ENCODE measurements at places on chromosomes 2 and 18.

- no peak for DNase-seq
These were observed 93.8 kb upstream of the PHLPP1 start for GRCh38 chr18:62621546-62621945.

GRCh38 chr2:238505892-238506280 lies 79.2 kb downstream of the ASB1 start:
- no peak for DNase-seq

GRCh38 chr2:154952346-154952980 lies 254.0 kb downstream of the KCNJ3 start:
- DNase-seq: no peak

DNA sequence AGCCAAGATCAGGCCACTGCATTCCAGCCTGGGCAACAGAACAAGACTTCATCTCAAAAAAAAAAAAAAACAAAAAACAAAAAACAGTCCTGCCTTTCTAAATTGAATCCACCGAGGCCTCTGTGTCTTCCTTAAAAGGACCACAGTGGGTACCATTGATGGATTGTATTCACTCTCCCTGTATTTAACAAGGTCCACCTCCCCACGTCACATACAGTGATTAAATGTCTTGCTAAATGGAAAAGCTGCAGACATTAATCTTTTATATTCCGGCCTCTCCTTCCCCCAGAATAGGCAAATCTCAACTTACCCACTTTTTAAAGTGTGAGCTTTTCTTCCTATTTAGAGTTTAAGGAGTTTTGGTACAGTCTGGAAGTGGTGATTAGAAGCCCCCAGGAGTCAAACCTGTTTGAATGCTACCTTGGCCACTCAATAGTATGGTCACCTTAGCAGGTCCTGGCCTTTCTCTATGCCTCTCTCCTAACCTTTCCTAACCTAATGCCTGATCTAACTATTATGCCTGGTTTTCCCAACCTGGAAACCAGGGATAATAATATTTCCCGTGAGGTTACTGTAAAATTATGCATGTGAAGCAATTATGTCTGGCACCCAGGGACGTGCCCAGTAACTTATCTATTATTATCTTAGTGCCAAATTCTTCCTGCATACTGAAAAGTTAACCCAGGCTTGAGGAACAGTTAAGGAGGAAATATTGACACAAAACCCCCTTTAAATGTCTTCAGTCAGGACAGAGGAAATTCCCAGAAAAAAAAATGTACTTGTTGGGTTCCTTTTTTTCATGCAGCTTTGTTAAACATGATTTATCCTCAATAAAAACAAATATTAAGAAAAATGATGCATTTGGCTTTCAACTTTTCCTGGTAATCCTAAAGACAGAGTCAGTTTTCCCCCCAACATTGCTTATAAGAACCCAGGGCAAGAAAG lies 3.1 kb downstream of the NFE2L2 start:
- no peak for DNase-seq

GRCh38 chr2:226835420-226835795 lies 446 bp upstream of the RHBDD1 start:
- no peak for DNase-seq

- no peak for DNase-seq
These were observed 79.5 kb upstream of the YWHAQ start for GRCh38 chr2:9710311-9710710.

- DNase-seq: no peak
These were observed 2.0 kb upstream of the CD28 start for GRCh38 chr2:203704430-203704829.

- no peak for DNase-seq
These were observed 824.0 kb upstream of the FSHR start for GRCh38 chr2:49978341-49978740.

DNA sequence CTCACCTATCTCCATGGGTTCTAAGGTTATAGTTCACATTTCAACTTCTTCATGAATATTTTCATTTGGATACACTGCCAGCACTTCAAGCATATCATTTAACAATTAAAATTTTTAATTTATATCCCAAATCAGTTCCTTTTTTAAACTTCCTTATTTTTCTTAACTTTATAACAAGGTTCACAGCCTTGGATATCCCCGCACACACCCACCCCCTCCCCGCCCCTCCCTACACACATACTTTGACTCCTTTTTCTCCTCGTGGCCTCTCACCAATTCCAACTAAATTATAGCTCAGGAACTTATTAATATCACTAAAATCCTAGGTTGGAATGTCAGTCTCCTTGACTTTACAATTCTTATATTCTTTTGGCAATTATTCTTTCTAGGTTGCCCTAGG lies 163.6 kb upstream of the SETBP1 start:
- no peak for DNase-seq

GRCh38 chr2:39241588-39241987 lies 2.2 kb downstream of the CDKL4 start:
- no peak for DNase-seq

- DNase-seq: no peak
These were observed 73.7 kb downstream of the RBMS1 start for GRCh38 chr2:160419776-160420505.

- no peak for DNase-seq
These were observed 77.7 kb downstream of the THADA start for GRCh38 chr2:43518181-43518580.

GRCh38 chr2:175585496-175585895 lies 404.0 kb upstream of the ATP5MC3 start:
- DNase-seq: no peak

DNA sequence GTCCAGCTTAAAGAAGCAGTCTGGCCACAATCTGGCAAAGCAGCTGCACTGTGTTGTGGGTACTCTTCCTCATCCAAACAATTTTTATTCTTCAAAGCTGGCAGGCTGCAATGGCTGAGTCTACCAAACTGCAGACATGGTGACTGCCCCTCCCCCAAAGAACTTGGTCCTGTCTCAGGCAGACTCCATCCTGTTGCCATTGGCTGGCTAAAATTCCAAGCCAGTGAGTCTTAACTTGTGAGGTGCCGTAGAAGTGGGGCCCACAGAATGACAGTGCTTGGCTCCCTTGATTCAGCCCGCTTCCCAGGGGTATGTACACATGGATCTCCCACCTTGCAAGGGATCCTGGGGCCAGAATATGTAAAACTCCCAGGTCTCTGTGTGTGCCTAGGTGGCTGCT lies 14.5 kb upstream of the NXPH2 start:
- DNase-seq: no peak

- DNase-seq: no peak
These were observed 70.8 kb upstream of the NOSTRIN start for GRCh38 chr2:168731616-168732015.

- peak; percentile 36 for DNase-seq
These were observed 36.4 kb upstream of the HAAO start for GRCh38 chr2:42828487-42829425.

DNA sequence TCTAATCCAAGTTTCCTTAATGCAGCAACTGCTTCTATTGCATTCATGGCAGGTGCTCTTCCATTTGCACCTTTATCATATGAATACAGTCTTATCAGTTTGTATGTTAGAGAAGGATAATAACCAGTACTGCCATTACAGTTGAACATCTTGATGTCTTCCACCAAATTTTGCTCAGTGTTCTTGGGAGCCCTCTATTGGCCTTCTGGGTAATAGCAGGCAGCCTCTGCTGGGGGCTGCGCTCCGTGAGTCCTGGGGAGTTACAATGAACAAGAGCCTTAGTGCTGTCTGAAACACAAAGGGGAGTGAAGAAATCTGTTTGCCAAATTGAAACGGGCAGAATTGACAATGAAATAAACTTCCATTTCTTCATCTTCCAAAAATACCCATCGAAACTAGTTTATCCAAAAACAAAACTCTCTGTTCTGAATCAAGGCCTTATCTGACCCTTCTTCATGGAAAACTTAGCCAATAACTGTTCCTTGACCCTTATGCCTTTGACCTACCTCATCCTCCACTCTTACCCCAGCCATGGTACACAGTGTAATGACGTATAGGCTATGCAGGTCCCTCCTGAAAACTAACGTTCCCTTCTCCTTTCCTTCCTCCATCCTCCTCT lies 79.9 kb downstream of the ALK start:
- DNase-seq: no peak

DNA sequence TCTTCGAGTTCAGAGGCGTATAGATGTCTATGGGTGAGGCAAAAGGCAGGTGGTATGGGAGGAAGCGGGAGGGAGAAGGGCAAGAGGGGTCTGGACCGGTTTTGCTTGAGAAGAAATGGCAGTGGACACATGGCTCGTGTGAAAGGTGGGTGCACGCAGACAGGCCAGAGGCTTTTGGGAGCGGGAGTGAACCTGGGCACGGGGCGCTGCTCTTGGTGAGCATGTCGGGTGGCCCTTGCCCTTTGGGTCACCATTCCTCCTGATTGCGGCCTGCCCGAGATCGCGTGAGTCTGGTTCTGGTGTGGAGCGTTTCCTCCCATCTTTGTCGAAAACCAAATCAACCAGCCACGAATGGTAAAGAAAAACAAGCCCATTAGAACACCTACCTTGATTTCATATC lies 12.6 kb downstream of the LDLRAD4 start:
- DNase-seq: no peak

GRCh38 chr2:109563980-109564550 lies 49.7 kb downstream of the SEPTIN10 start:
- DNase-seq: no peak

DNA sequence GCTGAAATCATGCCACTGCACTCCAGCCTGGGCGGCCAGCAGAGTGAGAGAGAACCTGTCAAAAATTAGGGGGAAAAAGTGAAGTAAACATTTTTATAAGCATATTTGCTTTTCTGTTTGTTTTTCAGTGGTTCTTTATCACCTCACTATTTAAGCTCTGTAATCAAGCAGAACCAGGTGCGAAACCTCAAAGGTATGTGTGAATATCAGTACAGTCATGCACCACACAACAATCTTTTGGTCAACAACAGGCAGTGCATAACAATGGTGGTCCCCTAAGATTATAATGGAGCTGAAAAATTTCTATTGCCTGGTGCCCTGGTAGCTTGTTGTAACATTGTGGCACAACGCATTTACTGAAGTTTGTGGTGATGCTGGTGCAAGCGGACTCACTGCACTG lies 167.4 kb upstream of the STON1 start:
- DNase-seq: no peak

DNA sequence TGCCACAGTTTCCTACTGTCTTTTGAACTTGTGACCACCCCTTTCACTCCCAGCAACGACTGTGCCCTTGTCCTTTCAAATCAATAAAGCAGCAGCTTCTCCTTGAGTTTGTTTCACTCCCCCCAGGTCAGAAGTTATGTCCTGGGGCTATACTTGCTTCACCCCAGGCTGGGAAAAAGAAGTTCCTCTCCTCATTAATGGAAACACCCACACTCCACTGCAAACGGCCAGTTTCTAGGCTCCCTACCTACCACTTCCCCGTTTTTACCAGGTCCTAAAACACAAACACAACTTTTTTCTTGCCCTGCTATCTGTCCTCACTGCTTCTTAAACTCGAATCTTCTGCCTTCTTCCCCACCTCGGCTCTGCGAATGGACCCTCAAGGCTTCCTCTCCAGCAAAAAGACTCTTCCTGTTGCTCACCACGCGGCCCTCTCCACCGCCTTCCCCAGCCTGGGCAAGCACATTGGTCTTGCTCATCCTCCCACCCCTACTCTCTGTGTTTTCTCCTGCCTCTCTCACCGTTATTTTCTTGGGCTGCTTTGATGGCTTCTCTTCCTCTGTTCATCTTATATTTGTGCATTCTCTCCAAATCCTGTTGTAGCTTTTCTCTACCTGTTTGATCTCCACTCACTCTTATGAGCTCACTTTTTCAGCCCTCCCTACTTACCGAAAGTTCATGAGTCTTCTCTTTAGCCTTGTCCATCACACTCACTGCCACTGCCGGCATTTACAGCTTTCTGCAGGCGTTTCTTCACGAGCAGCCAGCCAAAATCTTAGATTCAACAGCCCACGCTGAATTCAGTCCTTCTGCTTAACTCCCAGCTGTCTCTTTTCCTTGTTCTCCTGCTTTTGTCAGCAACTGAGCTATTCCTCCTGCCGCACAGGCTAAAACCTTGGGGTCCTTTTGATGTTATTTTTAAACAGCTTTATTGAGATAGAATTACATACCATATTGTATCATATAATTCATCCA lies 7.0 kb upstream of the SP5 start:
- no peak for DNase-seq

DNA sequence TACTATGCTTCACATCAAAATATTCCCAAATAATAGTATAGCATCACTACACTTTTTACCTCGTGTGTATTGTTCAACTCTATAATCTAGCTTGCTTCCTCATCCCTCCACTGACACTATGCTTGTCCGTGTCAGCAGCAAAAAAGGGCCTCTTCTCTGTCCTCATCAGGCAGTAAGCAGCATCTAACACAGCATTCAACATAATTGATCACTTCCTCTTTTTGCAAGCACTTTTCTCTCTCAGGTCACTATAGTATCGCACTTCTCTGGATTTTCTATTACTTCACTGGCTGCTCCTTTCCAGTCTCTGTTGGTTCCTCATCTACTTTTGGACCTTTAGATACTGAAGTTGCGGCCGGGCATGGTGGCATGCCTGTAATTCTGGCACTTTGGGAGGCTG lies 64.9 kb upstream of the ZSWIM2 start:
- no peak for DNase-seq

DNA sequence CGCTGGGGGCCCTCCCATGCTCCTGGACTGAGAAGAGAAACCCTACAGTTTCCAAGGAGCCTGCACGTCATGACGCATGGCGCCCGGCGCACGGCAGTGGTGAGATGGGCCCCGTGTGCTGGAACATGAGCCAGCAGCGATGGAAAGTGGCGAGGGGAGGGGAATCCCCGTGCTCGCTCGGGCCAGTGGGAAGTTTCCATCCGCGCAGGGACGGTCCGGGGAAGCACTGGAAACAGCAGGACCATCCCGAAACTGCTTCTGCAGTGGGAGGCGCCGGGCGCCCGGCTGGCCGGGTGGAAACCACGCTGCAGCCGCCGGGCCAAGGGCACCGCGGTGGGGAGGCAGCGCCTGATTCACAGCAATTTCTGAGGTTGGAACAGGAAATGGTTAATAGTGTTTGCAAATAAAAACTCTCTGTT lies 4.9 kb upstream of the PDCD1 start:
- no peak for DNase-seq

DNA sequence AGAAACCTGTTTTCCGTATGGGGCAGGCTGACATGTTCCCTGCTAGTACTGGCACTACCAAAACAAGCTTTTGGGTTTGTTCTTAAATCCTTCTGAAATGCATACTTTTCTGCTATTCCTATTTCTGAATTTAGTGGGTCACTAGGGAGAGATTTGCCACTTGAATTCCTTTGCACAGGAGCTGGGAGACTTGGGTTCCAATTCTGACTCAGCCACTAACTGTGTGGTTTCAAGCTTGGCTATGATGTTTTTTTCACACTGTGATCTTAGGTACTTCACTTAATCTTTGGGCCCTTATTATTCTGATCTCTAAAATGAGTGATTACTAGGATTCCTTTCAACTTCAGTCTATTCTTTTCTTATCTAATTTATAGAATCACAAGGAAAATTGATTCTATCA lies 105.5 kb downstream of the BCL11A start:
- no peak for DNase-seq
